Ovary (tissue), 10 donors: ENCODE measurements at places on chromosomes 1 and 21.

- no peak for DNase-seq
Observed at GRCh38 chr1:65744731-65745130, 48.0 kb upstream of the PDE4B start.

GRCh38 chr1:200634261-200635122, 13.9 kb upstream of the KIF14 start:
- DNase-seq = no peak

GRCh38 chr1:173212952-173213491, 5.9 kb upstream of the TNFSF4 start:
- no peak for DNase-seq

- DNase-seq = no peak
Observed at GRCh38 chr1:219544163-219544846, 68.6 kb downstream of the ZC3H11B start.
